ENCODE measurements at places on chromosomes 1 and 21. TPM values are rescaled to one million over a fixed set of nuclear protein-coding genes. Genes with fewer than 3 reads are reported as not detected.

The AK5 gene
- 59.3 TPM for total RNA-seq

The SH2D2A gene
- total RNA-seq = not detected

The C1QB gene
- total RNA-seq = not detected

The KIF14 gene
- total RNA-seq = 10.2 TPM

The ZNF695 gene
- total RNA-seq = 2.6 TPM

The HPDL gene
- 0.61 TPM for total RNA-seq

The LRRC71 gene
- total RNA-seq = not detected
